ENCODE measurements at places on chromosomes 5 and 9.

GRCh38 chr9:129620669-129621295 lies at the start of gene C9orf50:
Gene C9orf50, minus strand, starts transcription at chr9:129621101. Its CDS starts 527 bp downstream, at chr9:129620574.
- DNase-seq: no peak

GRCh38 chr5:135179308-135179980 lies 145.4 kb upstream of the PITX1 start:
- no peak for DNase-seq

GRCh38 chr5:24606971-24607370 lies 37.8 kb downstream of the CDH10 start:
- no peak for DNase-seq

GRCh38 chr5:88695931-88696330 lies 187.1 kb downstream of the MEF2C start:
- no peak for DNase-seq

DNA sequence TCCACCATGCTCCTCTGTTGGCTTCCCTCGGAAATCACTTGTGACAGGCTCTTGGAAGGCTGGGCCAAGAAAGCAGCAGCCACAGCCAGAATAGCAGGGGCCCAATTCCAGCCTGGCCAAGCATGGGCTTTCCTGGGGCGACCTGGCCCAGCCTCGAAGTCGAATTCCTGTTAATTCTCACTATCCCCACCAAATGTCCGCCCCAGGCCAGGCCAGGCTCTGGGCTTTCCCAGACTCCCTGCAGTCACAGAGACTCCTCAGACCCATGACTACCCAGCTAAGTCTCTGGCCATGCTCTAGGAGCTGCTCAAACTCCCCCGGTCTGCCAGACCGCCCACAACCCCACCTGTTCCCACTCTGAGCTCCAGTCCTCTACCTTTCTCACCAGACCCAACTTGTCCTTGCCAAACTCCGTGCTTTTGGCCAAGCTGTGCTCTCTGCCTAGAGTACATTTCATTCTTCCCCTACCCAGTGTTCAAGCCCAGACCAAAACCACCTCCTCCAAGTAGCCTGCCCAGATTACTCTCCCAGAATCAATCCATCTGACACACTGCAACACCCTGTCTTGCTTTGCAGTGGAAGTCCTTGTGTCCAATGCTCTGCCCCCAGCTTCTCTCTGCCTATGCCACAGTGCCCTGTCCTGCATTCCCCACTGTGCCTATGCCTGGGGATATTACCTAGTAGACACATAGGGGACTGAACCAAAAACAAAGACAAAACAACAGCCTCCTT lies 26.2 kb downstream of the SHB start:
- DNase-seq: no peak

DNA sequence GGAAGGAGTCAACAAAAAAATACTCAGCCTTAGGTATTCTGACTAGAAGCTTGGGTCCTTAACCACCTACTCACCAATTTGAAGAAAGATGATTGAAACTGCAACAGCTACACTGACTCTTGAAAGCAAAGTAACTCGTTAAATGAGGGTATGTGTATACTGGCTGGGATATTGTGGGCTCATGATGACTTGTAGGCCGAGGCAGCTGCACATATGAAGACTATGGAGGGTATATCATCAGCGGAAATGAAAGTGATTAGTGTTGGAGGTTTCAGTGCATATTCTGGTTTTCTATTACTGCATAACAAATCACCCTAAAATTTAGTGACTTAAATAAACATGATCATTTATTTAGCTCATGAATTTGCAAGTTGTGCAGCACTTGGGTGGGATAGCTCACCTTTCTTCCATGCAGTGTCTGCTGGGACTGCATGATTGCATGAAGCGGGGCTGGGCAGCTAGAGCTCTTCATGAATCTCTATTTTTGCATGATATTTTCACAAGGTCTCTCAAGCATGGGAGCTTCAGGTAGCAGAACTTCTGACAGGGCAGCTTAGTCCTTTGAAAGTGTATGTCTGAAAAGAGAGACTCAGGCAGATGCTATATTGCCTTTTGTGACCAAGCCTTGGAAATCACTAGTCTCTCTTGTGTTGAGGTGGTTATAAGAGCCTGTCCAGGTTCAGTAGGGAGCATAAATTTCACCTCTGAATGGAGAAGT lies 96.1 kb upstream of the CDKN2B start:
- DNase-seq: no peak

DNA sequence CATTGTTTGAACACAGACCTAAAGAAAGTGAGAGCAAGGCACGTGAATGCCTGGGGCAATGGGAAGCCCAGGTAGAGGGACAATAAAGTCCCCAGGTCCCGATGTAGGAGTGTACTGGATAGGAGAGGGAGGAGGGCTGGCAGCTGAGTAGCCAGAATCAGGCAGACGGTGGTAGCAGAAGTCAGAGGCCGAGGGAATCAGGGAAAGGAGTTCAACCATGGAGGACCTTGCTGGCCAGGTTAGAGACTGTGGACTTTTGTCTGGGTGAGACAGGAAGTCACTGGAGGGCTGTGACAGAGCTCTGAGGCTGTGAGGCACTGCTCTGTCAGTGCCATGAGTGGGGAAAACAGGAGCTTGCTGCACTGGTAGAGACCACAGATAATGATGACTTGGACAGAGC lies 248.2 kb downstream of the EFNA5 start:
- no peak for DNase-seq

GRCh38 chr5:65734921-65735320 lies 12.9 kb downstream of the NLN start:
- DNase-seq: no peak

DNA sequence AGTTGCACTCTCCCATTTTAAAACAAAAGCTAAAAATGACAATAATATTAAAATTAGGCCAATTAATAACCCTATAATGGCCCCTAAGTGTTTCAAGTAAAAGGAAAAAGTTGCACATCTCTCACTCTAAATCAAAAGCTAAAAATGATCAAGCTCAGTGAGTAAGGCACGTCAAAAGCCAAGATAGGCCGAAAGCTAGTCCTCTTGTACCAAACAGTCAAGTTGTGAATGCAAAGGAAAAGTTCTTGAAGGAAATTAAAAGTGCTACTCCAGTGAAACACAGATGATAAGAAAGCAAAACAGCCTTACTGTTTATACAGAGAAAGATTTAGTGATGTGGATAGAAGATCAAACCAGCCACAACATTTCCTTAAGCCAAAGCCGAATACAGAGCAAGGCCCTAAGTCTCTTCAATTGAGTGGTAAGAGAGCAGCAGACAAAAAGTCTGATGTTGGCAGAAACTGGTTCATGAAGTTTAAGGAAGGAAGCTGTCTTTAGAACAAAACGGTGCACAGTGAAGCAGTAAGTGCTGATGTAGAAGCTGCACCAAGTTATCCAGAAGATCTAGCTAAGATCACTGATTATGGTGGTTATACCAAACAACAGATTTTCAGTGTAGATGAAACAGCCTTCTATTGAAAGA lies 144.1 kb upstream of the ACOT12 start:
- DNase-seq: no peak

DNA sequence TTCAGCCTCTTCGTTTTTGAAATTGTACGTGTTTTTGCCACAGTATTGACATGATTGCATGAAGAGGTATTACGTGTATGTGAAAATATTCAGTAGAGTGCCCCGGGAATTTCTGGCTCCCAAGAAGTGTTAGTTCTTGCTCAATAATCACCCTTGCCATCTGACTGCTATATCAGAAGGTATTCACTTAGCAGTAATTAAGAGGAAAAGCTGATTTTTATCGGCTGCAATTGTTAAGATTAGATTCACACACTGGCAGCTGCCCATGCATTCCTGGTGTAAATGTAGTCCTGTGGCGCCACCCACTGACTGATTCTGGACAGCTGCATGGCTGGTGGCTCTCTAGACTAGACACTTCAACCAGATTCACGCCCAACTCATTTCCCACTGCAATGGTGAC lies 440.1 kb upstream of the ADAMTS16 start:
- DNase-seq: no peak

DNA sequence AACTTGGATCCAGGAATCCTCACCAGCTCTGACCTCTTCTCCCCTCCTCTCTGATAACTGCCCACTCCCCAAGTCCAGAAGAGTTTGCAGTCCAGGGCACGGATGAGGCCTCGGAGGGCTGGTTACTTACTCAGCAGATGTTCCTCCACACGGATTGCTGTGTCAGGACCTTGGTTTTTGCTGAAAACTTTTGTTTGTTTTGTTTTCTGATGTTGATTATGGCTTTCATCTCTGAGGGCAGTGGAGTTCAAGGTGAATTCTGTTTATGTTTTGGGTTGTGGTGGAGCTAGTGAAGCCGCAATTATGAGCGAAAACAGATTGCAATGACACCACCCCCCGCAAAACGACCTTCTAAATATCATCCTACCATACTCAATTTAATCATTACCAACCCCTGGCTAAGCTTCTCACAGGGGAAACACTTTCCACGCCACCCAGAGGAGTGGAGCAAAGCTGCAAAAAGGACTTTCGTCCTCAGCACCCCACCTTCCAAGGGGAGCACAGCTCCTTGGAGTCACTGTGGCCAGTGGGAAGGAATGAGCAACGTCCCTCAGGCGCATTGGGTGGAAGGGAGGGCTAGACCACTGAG lies 92.7 kb upstream of the SAP30L start:
- DNase-seq: no peak

- DNase-seq: no peak
These were observed 3.6 kb upstream of the CPLX2 start for GRCh38 chr5:175867587-175868347.

- DNase-seq: no peak
These were observed 11.8 kb upstream of the NADK2 start for GRCh38 chr5:36253575-36253974.

DNA sequence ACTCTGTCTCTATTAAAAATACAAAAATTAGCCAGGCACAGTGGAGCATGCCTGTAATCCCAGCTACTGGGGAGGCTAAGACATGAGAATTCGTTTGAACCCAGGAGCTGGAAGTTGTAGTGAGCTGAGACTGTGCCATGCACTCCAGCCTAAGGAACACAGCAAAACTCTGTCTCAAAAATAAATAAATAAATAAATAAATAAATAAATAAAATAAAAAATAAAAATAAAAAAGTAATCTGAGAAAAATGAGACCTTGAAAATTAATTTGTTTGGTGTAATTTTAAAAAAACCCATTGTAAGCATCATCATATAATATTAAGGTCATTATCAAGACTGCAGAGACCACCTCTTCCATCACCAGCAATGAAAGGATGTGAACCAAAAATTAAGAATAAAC lies 997.1 kb downstream of the CDH18 start:
- DNase-seq: no peak

- no peak for DNase-seq
These were observed 208.7 kb downstream of the ARRDC3 start for GRCh38 chr5:91174396-91174795.

DNA sequence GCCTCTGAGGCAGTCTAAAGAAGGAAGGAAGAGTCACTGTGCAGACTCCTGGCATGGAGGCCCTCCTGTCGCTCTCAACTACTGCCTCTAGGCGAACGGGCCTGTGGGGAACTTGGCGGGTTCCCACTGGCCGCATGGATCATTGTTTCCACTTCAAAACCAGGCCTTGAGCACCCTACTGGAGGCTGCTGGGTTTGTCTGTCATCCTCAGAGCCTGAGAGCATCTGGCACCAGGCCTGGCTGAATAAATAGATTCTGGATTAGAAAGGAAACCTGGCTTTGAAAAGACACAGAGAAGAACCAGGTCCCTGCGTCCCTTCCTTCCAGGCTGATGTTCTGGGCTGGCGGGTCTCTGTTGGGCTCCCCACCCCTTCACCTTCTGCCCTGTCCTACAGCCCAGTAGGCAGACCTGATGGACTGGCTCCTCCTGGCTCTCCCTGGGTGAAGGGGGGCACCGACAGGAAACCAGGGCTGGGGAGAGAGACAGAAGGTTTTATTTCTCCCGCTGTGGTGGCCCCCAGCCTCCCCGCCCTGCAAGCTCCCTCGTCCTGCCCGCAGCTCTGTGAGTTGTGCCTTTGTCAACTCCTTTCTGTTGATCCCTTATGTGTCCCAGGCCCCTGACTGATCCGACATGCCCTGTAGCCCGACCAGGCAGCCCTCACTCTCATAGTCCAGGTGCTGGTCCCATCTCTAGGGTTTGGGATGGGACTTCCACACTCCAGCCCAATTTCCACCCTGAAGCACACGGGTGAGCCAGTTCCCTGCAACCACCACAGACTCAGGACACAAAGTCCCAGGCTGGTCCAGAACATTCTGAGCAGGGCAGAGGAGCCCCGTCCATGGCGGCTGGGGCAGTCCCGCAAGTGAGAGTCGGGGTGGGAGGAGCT lies 50.1 kb downstream of the ADAMTS2 start:
- DNase-seq: no peak

- no peak for DNase-seq
These were observed 99.3 kb downstream of the GDNF start for GRCh38 chr5:37740331-37741066.

DNA sequence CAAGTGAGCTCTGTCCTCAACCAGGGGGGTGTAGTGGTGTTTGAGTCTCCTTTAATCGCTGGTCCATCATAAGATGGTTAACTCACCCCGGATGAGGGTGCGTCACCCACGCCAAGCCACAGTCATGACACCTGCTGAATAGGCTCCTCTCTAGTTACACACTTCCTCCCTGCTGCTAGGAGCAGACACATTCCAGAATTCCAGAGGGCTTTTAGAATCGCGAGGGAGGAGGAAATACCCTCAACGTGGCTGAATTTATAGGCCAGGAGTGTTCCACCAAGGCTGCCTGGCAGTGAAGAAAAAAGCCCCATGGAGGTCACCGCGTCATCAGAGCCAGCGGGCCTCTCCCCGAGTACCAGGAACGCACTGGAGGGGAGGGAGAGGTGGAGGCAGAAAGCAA lies 5.1 kb downstream of the GLRX start:
- DNase-seq: no peak

GRCh38 chr9:126371007-126371870 lies 44.6 kb downstream of the MVB12B start:
- DNase-seq: no peak

DNA sequence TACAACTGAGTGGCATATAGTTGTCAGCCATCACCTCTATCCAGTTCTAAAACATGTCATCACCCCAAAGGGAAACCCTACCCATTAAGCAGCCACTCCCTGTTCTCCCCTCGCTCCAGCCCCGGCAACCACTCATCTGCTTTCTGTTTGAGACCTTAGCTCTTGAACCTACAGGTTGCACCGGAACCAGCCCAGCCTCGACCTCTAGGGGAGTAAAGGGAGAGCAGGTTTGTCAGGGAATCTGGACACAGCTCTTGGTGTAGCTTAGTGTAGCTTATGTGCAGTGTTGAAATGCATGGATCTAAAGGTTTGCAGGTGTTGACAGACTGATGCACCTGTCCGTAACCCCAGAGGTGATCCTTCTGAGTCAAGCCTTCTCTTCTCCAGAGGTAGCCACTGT lies 30.0 kb downstream of the NEURL1B start:
- DNase-seq: no peak

GRCh38 chr5:173435447-173435846 lies 107.2 kb upstream of the STC2 start:
- no peak for DNase-seq

DNA sequence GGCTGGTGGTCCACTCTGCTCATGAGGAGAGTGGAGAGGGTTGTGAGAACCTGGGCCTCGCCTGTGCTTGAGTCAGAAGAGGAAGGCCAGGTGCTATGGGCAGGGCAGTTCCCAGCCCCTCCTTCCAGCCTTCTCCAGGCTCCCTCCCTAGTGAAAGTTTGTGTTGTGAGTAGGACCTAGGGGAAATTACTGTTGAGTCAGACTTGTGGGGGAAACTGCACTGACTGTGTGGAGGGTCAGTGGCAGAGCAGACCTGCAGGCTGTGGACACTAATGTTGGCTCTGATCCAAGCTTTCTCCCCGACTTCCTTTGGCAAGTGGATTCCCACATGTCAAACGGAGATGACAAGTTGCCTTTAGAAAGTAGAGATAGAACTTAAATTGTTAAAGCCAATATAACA lies 102.6 kb downstream of the ARHGAP26 start:
- DNase-seq: no peak

All from stimulated activated CD4-positive, alpha-beta T cell treated with anti-CD3 and anti-CD28 coated beads, Interleukin-15, amount 100 ng/mL, for 48 hours (primary cell).